ENCODE measurements at places on chromosomes 7 and 10. TPM values are rescaled to one million over a fixed set of nuclear protein-coding genes. Genes with fewer than 3 reads are reported as not detected.

Gene AGR2
- not detected for total RNA-seq

- H3K4me1 ChIP-seq: no peaks in the 10 kb centered on the region
- H3K36me3 ChIP-seq: no peaks in the 10 kb centered on the region
- H3K4me3 ChIP-seq: no peak overlapping the region
Measured at GRCh38 chr7:253581-254336, 36.2 kb upstream of the FOXL3 start.

DNA sequence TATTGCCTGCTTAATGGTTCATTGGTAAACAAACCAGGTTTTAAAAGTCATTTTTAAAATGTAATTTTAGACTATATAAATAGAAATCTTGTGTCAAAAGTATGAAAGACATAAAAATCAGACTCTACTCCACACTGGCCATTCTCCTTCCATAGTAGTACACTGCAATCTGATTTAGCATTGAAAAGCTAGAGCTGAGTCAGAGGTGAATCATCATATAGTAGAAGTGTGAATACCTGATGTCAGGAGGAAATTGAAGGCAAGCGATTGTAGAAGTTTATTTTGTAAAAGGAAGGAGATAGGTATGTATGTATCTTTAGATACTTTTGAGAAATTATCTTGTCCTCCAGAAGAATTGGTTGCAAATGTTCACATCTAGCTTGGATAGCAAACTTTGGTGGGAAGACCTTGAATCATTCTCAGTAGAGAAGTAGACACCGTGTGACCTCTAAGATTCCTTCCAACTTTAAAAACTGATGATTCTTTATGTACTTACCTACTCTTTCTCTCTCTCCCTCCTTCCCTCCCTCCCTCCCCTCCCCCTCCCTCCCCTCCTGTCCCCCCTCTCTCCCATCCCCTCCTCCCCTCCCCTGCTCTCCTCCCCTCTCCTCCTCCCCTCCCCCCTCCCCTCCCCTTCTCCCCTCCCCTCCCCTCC is 88.1 kb downstream of the BTAF1 start:
- H3K36me3 ChIP-seq: peaks cover 24% of the 10 kb centered on the region
- no peak for DNase-seq
- no peaks in the 10 kb centered on the region for H3K27me3 ChIP-seq
- H3K4me3 ChIP-seq: no peak overlapping the region
- no peak overlapping the region for H3K27ac ChIP-seq

DNA sequence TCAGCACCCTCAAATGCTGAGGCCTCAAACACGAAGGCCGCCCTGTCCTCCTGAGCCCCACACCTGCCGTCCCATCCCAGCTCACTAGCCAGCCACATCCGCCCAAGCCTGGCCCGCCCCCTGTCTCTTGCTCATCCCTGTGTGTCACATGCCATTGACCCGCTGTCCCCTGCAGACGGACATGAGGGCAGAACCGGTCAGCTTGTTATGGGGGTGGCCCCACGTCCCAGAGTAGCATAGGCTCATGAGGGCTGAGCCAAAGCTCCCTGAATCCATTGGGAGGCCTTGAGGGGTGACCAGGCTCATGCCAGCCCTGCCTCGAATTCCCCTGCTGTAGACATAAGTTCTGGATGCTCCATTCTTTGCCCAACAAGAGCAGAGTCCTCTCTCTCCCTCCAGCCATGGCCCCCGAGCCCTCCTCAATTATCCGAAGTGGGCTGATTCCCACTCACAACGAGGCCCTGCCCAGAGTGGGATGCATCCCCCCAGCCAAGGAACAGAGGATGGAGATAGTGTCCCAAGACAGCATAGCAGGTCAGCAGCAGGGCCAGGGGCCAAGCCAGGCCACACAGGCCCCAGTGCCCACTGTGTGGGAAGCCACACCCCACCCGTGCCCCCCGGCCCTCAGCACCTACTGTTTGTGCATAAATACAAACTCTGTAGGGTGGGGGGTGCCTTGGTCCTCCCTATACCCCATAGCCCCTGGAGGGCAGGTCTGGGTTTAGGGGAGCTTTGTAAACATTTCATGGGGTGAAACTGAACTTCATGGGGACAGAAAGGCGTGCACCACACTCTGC is 42.1 kb downstream of the EBF3 start:
- H3K27me3 ChIP-seq: no peaks in the 10 kb centered on the region
- H3K4me3 ChIP-seq: no peak overlapping the region
- no peaks in the 10 kb centered on the region for H3K36me3 ChIP-seq
- no peak for DNase-seq

- peak; percentile 75 for DNase-seq
- peak overlapping the region; percentile 74 for H3K27ac ChIP-seq
- H3K27me3 ChIP-seq: no peaks in the 10 kb centered on the region
- H3K36me3 ChIP-seq: no peaks in the 10 kb centered on the region
- H3K4me1 ChIP-seq: peaks cover 15% of the 10 kb centered on the region
- H3K4me3 ChIP-seq: no peak overlapping the region
Measured at GRCh38 chr10:3850999-3851937, 66.3 kb upstream of the KLF6 start.
